ENCODE measurements at places on chromosomes 4 and X.

DNA sequence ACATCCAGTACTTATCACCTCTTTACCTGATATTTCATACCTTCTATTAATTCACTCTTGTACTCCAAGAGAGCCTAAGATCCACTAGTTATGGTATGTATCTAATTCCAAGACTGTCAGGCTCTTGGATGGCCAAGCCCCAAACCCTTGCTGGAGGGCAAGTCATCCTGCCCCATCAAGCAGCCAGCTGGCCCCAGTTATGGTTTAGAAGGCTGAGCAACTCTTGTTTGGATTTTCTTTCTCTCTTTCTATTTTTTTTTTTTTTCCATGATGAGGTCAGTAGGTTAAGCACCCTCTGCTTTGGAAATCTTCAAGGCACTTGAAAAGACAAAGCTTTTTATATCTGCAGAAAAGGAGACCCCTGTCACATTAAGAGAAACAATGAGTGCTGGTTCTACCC lies 10.9 kb upstream of the FGF16 start:
- no peak for DNase-seq

DNA sequence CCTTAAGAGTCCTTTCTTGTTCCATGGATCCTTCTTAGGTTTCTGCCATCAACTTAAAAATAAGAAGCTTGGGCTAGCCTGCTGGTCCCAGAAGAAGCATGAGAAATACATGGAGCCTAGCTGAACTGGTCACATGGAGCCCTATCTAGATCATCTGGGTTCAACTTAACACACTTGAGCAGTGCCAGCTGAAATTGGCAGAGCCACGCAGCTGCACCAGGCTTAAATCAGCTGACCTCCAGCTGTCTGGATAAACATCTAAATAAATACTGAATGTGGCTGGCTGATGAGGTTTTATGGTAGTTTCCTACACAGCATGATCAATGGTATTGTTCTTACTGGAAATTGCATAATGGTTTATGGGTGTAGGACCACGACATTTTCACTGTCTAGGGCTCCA lies 598.4 kb upstream of the FAM241A start:
- DNase-seq = no peak

- DNase-seq = no peak
These were observed 149.0 kb upstream of the SCML1 start for GRCh38 chrX:17588303-17588702.

DNA sequence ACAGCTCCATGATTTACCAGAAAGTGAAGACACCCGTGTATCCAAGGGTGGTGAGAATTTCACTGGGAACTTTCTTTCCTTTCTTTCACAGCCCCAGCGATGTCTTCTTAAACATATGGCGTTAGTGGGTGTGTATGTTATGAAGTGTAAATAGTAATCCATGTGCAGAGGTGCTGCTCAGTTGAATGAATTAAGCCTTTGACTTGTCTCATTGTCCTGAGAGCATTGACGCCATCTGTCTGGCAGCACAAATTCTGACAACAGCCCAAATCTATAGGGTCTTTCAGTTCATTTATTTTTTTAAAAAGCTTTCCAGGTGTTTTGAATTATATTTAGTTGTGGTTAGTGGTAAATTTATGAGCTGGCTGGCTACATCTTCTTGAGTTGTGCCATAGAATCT lies 69.4 kb downstream of the CLCN5 start:
- peak; percentile 47 for DNase-seq

DNA sequence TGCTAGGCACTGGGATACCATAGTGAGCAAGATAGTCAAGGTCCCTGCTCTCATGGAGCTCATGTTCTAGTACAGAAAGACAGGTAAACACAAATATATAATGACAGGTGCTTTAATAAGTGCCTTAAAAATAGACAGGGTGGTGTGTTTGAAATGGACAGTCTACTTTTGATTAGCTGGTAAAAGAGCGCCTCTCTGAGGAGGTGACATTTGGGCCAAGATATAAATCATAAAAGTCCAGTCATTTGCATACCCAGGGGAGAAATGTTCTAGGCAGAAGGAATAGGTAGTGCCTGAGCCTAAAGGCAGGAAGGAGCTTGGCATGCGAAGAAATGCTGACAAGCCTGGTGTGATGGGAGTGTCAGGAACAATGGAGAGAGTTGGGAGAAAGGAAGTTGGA lies 83.6 kb downstream of the DNAAF6 start:
- no peak for DNase-seq

DNA sequence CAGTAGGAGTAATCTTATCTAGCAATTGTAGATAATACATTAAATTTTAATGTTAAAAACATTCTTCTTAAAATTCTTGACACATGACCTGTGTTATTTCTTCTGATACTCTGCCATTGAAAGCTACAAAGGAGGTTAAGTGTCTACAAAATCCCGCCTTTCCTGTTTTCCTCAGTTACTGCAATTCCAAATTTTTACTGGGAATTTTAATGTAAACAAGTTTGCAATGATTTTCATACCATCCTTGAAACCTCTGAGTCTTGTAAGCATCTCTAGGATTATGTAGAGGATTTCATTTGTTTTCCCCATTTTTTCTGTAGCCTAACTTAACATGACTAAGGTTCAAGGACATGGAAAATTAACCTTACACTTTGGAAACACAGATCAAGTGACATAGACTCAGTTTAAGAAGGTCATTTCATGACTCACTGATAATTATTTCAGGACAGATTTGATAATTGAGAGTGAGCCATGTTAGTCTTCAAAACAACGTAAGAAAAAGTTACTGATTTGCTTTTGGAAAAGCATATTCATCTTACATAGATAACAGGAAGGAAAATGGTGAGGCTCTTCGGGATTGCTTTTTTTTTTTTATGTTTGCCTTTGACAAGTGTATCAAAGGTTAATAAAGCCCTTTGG lies 39.6 kb upstream of the PDLIM5 start:
- DNase-seq = no peak

DNA sequence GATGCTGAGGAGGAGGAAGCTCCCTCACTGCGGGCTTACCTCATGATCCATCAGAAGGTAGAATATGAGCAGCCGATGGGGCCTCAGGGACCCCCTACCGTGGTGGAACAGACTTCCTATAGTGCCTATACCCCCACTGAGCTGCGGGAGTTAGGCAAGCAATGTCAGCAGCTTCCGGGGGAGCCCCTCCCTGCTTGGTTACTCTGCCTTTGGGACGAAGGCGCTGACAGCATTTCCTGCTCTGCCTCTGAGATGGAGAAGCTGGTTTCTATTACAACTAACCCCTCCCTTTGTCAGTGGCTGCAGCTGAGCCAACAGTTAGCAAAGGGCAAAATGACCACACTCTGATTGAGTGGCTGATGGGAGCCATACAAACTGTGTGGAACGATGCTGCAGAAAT lies 430.7 kb downstream of the IDS start:
- DNase-seq = no peak

DNA sequence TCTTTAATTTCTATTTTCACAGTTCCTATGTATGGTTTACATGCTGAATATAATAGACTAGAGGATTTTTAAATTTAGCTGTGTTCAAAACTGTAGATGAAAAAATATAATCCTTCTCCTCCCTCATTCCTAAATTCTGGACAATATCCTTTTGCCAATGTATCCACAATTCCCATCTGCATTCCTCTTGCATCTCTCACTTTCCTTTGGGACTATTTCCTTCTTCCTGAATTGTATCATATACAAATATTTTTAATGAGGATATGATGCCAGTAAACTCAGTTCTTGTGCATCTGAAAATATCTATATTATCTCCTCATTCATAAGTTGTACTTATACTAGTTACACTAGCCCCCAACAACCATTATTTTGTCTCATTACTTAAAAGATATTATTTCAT lies 46.7 kb downstream of the DDX60L start:
- DNase-seq = no peak

- no peak for DNase-seq
These were observed 43.1 kb upstream of the GPR78 start for GRCh38 chr4:8537041-8537461.

DNA sequence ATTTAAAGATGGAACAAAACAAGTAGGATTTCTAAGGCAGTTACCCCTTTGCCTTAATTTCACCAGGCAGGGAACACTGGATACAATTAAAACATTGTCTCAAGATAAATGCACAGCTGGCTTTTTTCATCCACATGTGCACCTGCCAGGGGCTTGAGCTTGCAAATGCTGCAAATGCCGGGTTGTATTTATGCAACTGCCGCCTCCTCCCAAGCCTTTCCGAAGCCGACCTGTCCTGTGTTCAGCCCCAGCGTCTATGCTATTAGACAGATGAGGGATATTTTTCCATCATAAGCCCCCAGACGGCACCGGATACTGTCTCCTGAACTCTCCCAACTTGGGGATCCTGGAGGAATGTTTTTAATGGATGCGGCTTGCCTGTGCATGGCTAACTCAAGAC lies 251.6 kb downstream of the CRLF2 start:
- DNase-seq = no peak

GRCh38 chr4:61938250-61938846 lies 738.2 kb downstream of the ADGRL3 start:
- DNase-seq = no peak

DNA sequence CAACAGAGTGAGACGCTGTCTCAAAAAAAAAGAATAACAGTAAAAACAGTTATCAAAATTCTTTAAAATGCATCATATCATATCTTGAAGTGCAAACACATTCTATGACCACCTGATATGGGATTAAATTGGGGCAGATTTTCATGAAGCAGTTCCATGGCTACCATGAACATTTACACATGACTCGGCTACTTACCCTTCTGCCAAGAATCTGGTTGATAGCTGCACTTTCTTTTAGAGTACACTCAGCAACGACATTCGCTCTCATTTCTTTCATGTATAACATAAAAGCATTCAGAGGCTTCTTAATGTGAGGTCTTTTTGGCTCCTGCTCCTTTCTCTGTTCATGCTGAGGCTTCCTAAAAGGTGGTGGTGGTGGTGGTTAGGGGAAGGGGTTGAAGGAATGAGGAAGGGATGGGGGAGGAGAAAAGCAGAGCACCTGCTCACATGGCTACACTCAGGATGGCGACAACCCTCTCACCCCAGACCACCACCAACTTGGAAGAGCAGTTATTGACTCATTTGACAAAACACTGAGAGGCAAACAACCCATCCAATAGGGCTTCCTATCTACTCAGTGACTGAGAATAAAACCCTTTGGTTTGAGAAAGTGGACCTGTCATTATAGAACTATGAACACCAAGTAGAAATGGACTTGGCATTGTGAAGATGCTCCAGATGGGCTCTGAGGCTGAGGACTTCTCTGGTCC lies 88.5 kb downstream of the HADH start:
- DNase-seq = no peak

GRCh38 chrX:150572206-150572605 lies 3.8 kb downstream of the MTM1 start:
- DNase-seq = no peak

DNA sequence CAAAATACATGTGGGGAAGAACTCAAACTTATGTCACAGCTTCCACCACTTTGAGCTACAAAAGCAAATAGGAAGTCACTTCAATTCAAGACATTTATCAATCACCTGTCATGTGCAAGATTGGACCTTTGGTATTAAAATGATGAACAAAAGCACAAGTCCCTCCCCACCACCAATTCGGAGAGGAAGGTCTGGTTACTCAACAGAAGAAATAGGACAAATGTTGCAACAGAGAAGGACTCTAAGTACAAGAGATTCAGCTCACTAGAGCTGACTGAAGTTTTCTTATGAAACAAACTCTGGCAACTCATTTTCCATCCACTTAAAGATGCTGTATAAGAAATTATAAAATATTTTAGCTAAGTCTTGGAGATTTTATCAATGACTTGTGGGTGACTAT lies 16.0 kb upstream of the MMRN1 start:
- DNase-seq = no peak

GRCh38 chr4:121308328-121308663 lies 72.5 kb downstream of the QRFPR start:
- DNase-seq = no peak

DNA sequence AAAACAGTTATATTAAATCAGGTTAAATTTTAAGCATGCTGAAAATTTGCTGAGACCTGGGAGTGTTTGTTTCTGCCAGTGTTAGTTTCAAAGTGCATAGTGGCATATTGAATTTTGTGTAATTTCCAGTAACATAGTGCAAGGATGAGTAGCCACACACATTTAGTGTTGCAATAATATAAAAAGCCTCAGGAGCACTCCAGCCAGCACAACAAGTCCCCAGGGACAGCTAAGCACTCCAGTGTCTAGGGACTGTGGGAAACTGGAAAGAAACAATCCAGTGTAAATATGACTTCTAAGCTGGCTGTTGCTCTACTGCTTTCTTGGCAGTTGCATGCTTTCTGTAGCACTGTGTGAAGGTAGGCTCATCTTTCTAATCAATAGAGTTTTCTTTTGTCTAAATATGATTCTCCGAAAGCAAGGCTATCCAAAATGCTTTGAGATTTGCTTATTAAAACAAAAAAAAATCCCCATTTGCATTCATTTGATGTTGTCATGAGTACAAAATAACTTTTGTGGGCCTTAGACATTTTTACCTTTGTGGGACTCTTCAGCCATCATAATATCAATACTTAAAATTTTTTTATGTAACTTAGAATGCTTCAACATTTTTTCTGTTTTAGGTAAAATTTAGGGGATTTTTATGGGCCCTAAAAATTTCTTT lies 24.2 kb upstream of the CXCL2 start:
- no peak for DNase-seq

- no peak for DNase-seq
These were observed 123.6 kb downstream of the CORIN start for GRCh38 chr4:47714269-47714668.

DNA sequence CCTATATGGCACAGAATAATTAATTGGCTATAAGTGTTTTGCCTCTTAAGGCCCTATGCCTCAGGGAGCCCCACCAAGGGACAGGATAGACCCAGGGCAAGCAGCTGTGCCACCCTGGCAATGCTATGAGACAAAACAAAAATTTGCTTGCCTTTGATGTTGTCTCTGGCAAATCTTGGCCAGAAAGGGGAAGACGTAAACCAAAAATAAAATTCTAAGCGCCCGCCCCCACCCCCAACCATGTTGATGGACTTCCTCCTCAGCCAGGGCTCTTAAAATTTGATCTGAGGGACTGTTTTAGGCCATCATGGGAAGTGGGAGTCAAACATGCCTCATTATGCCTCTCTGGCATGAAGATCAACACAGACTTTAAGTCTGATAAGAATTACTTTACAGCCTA lies 130.5 kb upstream of the APOOL start:
- DNase-seq = no peak

GRCh38 chr4:156499684-156500083 lies 471.9 kb downstream of the PDGFC start:
- DNase-seq = no peak

DNA sequence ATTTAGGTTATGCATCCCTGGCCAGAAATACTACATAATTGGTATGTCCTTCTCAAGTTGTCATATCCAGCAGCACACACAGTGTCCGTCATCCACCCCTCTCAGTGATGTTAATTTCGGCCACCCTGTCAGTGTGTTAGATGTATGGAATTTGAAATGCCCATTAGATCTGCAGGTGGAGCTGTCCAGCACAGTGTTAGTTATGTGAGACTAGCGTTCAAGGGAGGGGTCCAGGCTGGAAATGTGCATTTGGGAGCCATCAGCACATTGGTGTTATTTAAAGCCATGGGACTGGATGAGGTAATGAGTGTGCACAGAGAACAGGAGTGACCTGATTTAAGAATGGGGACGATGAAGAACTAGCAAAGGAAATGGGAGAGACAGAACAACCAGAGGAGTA lies 22.4 kb downstream of the ANAPC4 start:
- DNase-seq = no peak

- DNase-seq = no peak
These were observed 20.6 kb downstream of the SRD5A3 start for GRCh38 chr4:55366621-55367020.

- DNase-seq = peak; percentile 59
These were observed 167.3 kb downstream of the PJA1 start for GRCh38 chrX:68997911-68998310.

Data from NCI-H446 (cell line).